Smooth muscle cell of the brain vasculature (primary cell): ENCODE measurements at places on chromosomes 7 and 10.
A peak's percentile ranks its signal among the peaks of the same experiment; 100 is the strongest.

- no peak for DNase-seq
These were observed 8.8 kb upstream of the DNTT start for GRCh38 chr10:96295475-96295874.

DNA sequence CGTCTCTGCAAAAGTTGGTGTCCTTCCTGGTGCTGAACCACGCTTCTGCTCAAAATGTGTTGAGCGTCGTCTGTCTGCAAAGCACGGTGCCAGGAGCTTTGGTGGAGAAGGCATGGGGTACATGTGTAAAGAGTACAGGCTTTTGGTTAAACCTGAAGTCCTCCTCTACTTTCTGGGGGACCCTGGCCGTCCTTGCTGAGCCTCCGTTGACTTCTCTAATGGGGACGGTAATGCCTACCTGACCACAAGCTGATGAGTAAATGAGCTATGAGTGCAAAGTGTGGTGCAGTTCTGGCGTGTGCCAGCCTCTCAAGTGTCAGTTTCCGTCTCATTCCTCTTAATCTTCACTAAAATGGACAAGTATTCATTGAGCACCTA lies 527 bp upstream of the HERPUD2 start:
- DNase-seq: no peak

DNA sequence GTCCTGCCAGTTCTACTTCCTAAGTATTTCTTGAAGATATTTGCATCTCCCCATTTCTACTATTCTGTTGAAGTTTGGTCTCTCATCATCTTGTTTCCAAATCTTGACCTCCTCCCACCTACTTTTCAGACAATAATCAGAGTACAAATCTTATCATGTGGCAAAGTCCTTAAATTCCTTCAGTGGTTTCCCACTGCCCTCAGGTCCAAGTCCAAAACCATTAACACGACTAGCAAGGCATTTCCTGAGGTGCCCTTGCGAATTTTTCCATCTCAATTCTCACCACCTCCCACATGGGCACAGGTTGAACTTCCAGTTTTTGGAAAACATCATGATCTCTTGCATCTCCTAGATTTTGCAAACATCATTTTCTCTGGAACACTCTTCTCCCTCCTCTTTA lies 97.2 kb upstream of the CDK1 start:
- no peak for DNase-seq

DNA sequence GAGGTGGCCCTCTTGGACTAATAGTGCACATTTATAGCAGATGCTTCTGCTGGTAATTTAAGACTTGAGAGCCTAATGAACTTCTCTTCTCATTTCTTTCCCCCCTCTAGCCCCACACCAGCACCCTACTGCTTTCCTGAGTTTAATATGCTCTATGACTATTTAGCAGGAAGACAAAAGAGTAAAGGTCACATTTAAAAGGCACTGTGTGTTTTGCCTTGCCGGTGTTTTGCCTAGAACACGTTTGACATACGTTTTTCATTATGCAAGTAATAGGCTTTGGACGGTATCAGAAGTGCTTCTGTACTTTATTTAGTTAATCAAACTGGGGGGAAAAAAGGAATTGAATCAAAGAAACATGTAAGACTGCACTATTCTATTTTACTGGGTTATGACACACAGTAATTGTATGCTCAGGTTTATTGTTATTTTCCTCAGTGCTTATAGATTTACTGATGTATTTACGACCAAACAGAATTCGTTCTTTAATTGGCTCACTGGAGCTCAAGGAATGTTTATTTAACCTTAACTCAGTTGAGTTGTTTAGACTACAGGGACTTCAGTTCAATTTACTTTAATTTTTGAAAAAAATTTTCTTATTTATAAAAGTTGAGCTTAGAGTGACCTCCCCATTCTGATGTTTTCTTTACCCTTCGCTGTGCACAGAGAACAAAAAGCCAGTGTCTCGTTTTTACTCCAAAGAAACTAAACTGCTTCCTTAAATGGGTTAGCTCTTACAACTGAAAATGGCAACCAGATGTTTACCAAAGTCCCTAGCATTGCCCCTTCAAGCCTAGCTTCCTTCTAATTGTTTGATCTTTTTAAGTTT lies 35.4 kb downstream of the CPED1 start:
- no peak for DNase-seq

DNA sequence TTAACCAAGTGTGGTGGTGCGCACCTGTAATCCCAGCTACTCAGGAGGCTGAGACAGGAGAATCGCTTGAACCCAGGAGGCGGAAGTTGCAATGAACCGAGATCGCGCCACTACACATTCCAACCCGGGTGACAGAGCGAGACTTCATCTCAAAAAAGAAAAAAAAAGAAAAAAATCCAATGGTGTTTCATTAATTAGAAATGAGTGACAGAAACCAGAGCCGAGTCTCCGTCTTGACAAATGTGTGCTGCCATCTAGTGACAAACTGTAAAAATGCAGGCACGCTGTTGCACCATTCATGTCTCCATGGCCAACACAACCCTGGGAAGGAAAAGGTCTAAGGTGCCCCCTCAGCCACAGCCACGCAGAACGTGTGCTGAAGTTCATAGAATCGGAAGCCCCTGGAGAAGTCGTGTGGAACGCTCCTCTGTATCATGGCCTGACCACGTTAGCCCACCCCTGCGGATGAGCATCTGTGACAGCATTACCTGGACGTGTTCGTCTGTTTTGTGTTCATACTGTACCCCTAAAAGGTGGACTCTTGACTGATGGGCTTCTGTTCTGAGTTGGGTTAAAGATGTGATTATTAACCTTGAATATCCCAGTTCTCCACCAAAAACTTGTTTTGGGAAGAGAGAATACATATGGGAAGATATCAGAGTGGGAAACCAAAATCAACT lies 94.9 kb downstream of the LYZL2 start:
- no peak for DNase-seq

- no peak for DNase-seq
These were observed 21.4 kb downstream of the GPR146 start for GRCh38 chr7:1065585-1066241.

DNA sequence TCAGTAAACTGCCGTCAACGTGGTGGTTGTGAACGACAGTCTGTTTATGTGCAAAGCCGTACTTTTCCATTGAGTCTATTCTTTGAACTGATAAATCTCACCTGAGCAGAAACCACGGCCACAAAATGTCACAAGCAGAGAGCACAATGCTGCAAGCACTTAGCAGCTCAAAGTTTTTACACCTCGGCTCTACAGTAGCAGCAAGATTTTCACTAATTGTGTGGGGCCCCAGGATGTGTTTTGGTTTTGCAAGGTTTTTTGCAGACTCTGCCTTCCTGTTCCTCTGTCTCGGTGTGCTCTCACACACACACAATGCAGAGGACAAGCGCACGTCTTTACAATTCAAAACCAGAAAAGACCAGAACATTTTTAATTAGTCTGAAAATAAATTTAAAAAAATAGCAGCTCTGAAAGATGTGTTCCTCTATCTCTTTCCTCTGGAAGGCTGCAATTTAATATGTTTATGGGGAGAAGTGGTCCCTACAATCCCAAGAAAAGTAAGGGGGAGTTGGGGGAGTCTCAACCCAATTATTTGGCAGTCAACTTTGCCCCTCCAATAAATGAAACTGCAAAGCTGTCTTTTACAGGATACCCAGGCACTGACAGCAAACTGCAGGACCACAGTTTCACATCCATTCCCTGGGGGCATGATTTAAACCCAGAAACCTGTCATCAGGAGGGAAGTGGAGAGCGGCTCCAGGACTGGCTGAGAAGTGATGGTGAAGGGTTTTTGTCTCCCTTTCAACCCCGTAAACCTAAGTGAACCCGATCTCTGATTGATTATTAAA lies 73.8 kb upstream of the SFMBT2 start:
- DNase-seq: no peak

GRCh38 chr7:77752016-77752415 lies 46.2 kb downstream of the TMEM60 start:
- no peak for DNase-seq

DNA sequence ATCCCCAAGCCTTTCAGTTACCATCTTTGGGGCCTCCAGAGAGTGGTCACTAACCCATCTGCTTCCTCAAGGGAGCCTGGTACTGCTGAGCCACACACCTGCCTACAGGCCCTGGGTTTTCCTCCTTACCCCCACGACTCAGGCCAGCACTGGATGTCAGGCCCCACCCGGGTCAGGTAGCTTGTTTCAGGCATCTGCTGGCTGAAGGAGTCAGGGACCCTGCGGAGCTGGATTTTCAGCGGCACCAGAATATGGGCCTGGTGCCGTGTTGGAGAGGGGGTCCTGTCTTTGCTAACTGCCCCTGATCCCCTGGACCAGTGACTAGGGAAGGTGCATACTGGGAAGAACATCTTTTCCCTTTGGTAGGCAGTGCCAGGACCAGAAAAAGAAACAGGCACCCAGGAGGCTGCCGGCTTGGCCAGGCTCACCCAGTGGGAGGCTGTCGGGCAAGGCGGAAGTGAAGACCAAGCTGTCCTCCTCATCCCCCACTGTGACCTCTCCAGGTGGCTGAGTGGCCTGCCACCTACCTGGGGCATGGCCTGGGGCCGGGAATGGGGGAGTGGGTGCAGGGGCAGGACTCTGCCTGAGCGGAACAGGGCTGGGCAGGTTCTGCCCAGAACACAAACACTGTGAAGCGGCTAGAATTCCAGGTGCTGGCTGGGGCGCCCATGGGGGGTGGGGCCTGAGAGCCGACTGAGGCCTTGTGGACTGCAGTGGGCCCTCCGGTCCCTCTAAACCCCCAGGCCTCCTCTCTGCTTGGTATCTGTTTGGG lies 12.4 kb upstream of the SAMD8 start:
- no peak for DNase-seq

GRCh38 chr7:36919738-36920137 lies 195.4 kb upstream of the AOAH start:
- DNase-seq: no peak

DNA sequence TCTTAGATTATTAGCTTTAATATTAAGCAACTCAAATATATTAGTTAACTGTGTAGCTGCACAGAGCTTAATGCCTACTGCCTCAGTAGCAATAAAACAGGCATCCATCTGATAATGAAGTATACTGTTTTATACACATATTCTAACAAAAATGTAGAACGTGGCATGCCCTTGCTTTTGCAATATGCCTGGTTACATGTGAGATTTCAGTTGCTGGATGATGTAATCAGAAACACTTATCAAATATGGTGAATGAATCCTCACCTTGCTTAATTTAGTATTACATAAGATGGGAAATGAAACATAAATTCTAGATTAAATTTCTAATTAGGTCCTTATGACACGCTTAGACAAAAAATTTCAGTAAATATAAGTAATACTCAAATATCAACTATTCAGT lies 8.0 kb downstream of the DNAJC1 start:
- DNase-seq: no peak

GRCh38 chr10:90787393-90788198 lies 70.2 kb downstream of the HTR7 start:
- DNase-seq: peak; percentile 28

DNA sequence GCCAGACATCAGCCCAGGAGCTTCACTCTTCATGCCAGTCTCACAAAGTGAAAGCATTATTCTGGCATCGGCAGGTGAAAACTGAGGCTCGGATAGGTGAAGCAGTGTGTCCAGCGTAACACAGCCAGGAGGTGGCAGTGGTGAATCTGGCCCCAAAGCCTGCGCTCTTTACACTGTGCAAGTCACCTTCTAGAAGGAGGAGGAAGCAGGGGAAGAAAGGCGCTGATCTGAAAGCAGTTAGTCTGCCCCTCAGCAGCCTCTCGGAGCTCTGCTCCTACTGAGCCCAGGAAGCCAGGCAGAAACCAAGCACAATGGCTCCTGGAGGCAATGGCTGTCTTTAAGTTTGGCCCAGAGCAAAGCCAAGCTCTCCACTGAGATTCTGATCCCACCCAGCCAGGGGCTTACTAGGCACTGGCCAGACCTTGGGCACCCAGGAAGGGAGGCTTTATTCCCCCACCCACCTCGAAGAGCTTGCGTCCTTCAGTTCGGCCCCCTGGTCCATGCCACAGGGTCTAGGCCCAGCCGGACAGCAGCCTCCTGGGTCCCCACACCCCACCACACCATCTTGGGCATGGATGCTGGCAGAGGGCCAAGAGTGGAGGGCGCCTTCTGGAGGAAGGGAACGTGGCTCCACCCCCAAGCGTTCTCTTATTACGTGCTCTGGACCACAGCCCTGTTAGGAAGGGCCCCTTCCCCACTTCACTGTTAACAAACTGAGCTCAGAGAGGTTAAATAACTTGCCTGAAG lies 104.5 kb downstream of the GRID1 start:
- DNase-seq: no peak

GRCh38 chr7:7773334-7774309 lies 55.2 kb upstream of the RPA3 start:
- DNase-seq: no peak

DNA sequence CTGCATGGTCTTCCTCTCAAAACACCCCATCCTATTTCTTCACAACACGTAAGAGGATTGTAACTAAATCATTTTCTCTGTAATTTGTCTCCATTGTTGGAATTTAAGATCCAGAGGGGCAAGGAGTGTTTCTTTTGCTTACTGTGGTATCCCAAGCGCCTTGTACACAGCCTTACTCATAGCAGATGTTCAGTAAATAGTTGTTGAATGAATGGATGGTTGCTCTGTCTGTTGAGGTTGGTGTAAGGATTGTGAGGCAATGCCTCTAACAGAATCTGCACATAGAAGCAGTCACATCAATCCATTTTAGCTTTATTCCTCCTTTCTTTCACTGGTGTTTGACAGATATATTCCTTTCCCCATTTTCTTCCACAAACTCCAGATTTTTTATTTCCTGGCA lies 90.1 kb downstream of the ZNF365 start:
- DNase-seq: no peak

- DNase-seq: no peak
These were observed 56.8 kb downstream of the CACNB2 start for GRCh38 chr10:18196806-18197550.

DNA sequence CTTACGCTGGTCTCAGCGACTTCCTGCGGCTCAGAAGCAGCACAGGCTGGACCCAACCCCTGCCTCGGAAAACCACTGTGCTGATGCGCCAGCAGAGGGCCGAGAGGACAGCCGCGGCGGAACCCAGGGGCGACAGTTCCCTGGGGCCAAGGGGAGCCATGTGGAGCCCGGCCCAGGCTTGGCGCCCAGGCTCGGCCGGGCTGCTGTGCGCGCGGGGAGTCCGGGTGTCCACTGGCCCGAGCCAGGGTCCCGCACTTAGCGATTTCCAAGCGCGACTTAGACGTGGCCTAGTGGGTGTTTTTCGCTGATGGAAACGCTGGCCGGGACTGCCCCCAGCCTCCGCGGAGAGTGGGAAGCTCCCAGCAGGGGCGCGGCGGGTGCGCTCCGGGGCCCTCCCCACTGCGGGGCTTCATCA lies 18.6 kb upstream of the ZNF32 start:
- no peak for DNase-seq

GRCh38 chr10:11018432-11018841 lies 765 bp downstream of the CELF2 start:
- no peak for DNase-seq

DNA sequence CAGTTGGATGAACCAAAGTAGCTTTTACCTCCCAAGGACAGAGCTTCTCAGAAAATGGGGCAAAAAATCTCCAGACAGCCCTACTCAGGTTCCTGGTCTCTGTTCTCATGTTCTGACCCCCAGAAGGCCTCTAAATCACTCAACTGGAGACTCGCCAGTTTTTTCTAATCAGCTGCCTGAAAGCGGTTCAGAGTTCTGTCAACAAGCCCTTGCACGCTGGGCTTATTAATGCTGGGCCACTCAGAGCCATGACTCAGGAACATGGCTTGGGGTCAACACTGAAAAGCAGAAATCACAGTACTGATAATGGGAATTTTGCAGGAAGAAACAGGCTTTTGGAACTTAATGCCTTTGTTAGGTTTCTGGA lies 15.3 kb downstream of the ECHDC3 start:
- DNase-seq: peak; percentile 23
